PC-9 (cell line): ENCODE measurements at places on chromosomes 1 and 21. TPM values are rescaled to one million over a fixed set of nuclear protein-coding genes. Genes with fewer than 3 reads are reported as not detected.
A peak's percentile ranks its signal among the peaks of the same experiment; 100 is the strongest.

TMEM61 gene
- total RNA-seq = 3.8 and 5.0 TPM in 2 replicates

GNAT2 gene
- 0.52 and 0.63 TPM in 2 replicates for total RNA-seq

TEKT2 gene
- 1.1 TPM in 1 of 2 replicates, not detected in the other for total RNA-seq

DCST1 gene
- 0.22 and 0.43 TPM in 2 replicates for total RNA-seq

NMNAT2 gene
- 22.5 and 29.2 TPM in 2 replicates for total RNA-seq

SYCP1 gene
- total RNA-seq = not detected in 2 replicates

C4BPA gene
- total RNA-seq = not detected in 2 replicates

TAS1R2 gene
- not detected in 2 replicates for total RNA-seq

SELENBP1 gene
- 11.3 and 18.4 TPM in 2 replicates for total RNA-seq

LCA5L gene
- total RNA-seq = 1.8 and 2.4 TPM in 2 replicates

PLK3 gene
- 12.7 and 13.0 TPM in 2 replicates for total RNA-seq

TSPAN2 gene
- 26.5 and 36.1 TPM in 2 replicates for total RNA-seq

DNA sequence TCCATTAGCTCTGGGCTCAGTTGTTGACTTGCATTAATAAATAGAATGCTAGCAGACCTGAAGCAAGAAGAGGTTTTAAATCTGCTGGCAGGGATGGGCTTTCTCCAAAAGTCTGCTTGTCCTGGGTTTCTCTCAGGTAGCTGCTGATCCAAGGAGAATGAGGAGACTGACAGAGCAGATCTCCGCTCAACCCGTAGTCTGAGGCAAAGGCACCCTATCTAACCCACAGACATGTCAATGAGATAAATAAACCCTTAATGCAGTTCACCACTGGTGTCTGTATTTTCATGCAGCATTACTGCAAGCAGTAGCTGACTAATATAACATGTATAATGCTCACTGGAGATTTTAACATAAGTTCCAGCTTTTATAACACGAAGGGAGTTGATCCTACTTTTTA lies 44.1 kb upstream of the RGS21 start:
- no peak for DNase-seq

DNA sequence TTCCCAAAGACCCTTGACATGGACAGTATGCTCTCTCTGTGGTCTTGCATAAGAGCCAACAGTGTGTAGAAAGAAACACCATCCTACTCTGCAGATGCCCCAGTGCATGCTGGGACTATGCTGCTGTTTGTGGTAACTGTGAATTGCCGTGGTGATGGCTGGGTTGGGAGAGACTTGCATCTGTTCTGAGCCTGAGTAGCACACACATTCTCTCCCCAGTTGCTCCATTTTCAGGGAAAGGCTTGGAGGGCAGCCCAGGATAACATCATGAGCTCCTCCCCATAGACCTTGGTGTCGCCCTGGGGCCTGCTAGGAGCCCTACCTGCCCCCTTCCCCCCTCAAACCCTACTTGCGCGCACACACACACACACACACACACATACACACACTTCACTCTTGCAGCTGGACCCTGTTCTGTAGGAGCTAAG lies 120.9 kb upstream of the IPO9 start:
- DNase-seq = no peak

- no peak for DNase-seq
These were observed 43.2 kb downstream of the ZSCAN20 start for GRCh38 chr1:33515607-33516006.

GRCh38 chr1:243420016-243420945 lies 164.4 kb downstream of the SDCCAG8 start:
- no peak for DNase-seq

DNA sequence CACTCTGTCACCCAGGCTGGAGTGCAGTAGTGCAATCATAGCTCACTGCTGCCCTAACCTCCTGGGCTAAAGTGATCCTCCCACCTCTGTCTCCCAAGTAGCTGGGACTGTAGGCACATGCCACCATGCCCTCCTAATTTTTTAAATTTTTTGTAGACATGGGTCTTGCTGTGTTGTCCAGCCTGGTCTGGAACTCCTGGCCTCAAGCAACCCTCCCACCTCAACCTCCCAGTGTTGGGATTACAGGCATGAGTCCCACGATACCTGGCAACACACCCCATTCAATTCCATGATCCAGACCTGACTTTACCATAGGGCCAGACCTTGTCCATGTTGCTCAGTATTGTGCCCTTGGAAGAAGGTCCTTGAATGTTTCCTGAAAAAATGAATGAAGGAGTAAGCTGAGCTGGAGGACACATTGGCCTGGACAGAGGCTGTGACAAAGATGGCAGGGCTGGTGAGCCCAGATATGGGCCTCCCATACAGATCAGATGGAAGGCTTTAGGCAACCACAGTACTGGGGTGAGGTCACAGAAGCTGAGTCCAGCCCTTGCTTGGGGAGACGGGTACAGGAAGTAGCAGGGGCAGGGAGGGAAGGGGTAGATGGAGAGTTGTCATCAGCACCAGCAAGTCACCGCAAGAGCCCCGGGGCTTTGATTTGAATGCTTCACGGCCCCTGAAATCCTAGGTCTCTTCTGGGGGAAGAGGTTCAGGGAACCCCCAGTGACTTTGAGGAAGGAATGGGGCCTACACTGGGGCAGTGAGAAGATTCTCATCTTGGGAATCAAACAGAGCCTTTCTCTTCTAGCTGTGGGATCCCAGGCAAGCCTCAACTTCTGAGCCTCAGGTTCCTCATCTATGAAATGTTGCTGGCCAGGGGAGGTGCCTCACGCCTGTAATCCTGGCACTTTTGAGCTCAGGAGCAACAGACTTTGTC lies 40.1 kb upstream of the DMBX1 start:
- DNase-seq = no peak

GRCh38 chr1:164651351-164651951 lies 92.5 kb downstream of the PBX1 start:
- DNase-seq = peak; percentile 72

DNA sequence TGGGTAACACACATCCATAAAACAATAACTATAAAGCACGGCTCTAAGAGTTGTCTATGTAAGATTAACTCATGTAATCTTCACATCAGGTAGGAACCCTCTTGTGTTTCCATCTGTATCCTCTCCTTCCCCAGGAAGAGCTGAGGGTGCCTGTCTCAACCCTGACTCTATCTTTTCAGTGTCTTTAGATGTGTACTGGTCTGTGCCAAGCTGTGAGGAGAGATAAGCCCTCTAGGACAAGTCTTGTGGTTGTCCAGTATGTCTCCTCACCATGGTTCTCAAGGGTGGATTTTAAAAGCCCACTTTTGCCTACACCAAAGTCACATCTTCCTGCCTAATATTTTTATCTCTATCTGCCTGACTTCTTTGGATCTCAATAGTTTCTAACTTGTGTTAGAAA lies 300.1 kb downstream of the KCNT2 start:
- DNase-seq = no peak

- DNase-seq = peak; percentile 63
These were observed 11.0 kb upstream of the PGD start for GRCh38 chr1:10387677-10388386.

- no peak for DNase-seq
These were observed 82.3 kb upstream of the SYT6 start for GRCh38 chr1:114235960-114236359.

- DNase-seq = no peak
These were observed 14.6 kb downstream of the CACNA1E start for GRCh38 chr1:181497870-181498269.

DNA sequence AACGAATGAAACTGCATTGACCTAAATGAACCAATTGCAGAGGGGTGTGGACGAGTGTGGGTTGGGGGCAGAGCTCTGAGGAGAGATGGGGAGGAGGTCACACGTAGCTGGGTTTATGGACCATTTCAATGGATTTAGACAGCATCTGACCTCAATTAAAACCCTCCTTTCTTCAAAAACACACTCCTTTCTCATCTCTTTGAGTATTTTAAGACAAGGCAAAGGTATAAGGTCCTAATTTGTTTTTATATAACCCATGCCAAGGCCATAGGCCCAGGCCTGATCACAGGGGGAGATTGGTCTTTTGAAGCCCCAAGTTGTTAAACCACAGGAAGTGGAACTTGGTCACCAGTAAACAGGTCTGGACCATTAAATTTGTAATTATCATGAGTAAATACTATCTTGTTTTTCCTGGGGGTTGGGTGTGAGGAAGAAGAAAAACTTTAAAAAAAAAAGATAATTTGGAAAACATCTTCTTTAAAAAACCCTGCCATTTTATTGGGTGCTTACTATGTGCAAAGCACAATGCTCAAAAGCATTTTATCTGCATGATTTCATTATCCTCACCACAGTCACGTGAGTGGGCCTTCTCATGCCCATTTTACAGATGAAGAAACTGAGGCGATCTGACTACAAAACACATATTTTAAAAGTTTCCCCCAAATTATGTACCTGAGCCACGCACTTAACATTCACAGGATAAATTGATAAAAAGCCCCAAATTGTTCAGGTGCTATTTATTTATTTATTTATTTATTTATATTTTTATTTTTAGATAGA lies 8.9 kb upstream of the INAVA start:
- peak; percentile 33 for DNase-seq

GRCh38 chr1:233132445-233132844 lies 163.1 kb downstream of the PCNX2 start:
- DNase-seq = no peak

DNA sequence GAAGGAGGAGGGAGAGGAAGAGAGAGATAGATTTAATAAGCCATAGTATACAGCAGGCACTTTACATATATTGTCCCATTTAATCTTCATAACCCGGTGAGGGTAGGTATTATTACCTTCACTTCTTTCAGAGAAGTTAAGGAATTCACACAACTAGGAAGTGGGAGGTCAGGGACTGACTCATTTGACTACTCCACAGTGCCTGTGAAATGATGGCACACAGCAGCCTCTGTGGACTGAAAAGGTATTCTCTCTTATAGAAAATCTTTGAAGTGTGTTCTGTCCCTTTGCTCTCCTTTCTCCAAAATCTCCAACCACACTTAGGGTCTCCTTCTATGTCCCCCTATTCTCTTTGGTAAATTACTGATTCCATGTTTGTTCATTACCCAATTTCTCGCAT lies 23.9 kb downstream of the PALMD start:
- DNase-seq = no peak

GRCh38 chr1:207753611-207754010 lies 1.8 kb downstream of the CD46 start:
- DNase-seq = no peak

DNA sequence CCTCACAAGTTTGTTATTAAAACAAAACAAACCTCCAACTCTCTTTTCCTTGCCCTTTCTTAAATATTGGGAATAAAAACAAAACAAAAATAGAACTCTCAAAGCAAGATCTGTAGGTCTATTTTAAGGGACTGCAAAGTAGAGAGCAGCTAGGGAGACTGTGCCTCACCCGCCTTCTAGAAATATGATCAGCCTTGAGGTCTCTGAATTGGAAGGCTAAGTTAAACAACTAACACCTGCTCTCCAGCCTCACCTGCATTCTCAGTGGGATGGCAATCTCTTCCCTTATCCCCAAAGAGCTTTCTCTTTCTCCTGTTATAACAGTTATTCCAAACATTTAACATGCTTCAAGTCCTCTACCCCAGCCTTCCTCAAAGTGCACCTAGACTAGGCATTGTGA lies 75.5 kb upstream of the TNR start:
- no peak for DNase-seq

DNA sequence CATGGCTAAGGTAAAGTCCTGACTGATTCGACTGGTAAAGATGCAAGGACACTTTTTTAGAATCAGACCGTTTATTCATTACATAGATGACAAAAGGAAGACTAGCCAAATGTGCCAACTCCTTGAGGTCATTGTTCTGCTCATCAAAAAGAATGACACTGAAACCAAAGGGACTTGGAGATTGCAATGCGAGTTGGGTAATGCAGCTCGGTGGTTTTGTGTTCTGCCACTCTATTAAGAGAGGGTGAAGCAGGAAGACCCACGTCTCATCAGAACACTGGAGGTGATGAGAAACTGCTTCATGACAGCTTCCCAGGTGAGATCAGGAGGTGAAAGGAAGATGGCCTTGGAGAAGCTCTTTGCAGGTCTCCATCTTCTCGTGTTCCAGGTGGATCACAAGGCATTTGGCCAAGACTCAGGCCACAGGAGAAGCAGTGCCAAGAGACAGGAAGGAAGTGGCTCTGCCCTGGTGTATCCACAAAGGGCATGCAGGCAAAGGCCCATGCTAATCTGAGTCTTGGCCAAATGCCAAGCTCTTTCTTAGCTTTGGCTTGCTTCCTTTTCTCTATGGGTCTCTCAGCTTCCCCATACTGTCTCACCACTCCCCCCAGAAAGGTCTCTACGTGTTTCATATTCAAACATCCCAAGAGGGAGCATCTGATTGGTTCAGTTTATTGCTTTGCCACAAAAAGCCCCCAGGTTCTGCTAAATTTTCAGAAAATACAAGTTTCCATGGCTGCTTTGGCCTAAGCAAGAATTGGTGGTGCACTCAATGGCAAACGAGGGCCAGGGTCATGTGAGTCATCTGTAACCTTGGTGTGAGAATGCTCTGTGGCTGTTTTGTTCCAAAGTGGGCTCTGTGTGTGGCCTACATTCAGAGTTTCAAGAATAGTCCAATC lies 5.7 kb upstream of the CCT8 start:
- DNase-seq = no peak

DNA sequence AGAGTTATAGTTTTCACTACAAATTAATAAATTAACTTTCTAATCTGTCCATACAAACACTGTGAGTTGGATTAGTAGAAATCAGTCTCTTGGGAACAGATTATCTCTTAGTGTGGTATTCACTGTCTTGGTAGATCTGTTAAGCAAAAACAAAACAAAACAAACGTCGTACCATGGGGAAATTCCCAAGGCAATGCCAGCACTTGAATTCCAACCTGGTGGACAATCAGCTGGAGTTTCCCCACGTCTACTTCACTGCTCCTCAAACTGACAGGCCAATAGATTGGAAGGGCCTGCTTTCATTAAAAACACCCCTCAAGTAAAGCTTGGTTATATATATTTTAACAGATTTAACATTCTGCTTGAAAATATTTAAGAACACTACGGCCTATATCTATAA lies 31.9 kb downstream of the GDAP2 start:
- no peak for DNase-seq

GRCh38 chr1:180229483-180230415 lies at the start of gene LHX4:
TSS of gene LHX4 (plus strand) at chr1:180230264. CDS start at chr1:180230530, 266 bp downstream.
- peak; percentile 40 for DNase-seq

GRCh38 chr1:88529581-88529980 lies 154.5 kb upstream of the PKN2 start:
- DNase-seq = no peak

DNA sequence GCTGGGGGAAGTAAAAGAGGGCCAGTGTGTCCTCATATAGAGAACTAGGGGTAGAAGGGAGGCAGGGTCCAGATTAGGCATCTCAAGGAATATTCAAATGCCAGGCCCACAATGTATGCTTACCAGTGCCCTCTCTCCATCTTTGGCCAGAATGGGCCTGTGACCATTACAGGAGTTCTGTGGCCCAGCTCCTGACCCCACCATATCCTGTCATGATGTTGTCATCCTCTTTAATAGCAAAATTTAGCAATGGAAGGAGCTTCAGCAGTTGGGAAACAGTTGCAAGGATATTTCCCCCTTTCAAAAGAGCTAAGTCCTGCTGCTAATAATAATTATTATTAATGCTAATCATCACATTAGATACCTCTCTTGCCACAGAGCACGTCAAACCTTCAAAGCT lies 49.3 kb upstream of the JUN start:
- no peak for DNase-seq

- DNase-seq = no peak
These were observed 1128.2 kb downstream of the PLA2G4A start for GRCh38 chr1:187956975-187957374.

- no peak for DNase-seq
These were observed 5.4 kb upstream of the KLHDC7A start for GRCh38 chr1:18475234-18475905.

- DNase-seq = no peak
These were observed 6.0 kb downstream of the LY9 start for GRCh38 chr1:160801836-160802580.

- no peak for DNase-seq
These were observed 35.6 kb upstream of the SEC16B start for GRCh38 chr1:178005450-178005849.
